ENCODE measurements at places on chromosomes 5 and 9.

GRCh38 chr9:95509851-95510708, 6.7 kb downstream of the PTCH1 start:
- no peak for DNase-seq

- no peak for DNase-seq
These were observed 90.1 kb downstream of the STARD4 start for GRCh38 chr5:111422245-111422644.

- DNase-seq = no peak
These were observed 63.4 kb upstream of the ADAMTS2 start for GRCh38 chr5:179408611-179409010.

DNA sequence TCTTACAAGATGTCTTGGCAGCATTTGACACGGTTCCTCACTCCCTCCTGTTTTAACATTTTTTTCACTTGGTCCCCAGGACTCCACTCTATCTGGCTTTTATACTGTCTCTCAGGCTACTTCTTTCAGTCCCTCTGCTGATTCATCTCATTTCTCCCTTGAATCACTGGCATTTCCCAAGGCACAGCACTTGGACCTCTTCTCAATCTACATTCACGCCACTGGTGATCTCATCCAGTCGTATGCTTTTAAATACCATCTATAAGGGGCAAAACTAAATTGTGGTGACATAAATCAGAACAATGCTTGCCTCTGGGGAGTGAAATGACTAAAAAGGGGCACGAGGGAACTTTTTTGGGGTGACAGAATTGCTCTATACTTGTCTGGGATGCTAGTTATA, 47.1 kb downstream of the MAPKAP1 start:
- DNase-seq = no peak

GRCh38 chr5:114243281-114243971, 118.4 kb upstream of the KCNN2 start:
- no peak for DNase-seq

DNA sequence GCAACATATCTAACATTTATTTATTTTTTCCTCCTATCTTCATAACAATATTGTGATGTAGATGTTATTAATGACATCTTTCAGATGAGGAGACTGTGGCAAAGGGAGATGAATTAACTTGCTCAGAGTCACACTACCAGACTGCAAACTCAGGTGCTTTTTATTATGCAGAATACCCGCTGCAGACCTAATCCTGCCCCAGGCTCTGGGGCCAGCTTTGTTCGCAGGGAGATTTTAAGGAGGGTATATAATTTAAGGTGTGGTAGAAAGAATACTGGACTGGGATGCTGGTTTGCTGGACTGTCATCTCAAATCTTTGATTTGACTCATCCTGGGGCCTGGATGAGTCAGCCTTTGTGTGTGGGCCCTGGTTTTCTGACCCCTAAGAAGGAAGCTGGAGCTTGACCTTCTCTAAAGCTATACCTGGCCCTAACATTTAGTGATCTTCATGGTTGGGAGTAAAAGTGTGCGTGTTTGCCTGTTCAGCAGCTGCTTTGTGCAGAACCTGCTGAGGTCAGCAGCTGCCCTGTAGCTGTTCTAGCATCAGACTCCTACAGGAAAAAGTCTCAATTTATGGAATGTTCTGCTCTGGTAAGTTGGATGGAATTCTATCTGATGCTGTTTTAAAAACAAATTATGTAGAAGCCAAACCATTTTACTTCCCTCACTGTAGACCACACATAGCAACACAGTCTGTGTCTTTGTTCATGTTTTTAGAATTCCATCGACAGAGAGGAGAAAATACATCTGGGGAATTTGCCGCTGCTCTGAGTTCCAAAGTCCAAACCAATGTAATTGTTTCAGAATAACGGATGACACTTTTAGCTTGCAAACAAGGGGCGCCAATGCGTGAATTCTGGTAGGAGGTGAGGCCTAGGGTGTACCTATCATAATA, 4.5 kb downstream of the SLC36A1 start:
- DNase-seq = no peak

GRCh38 chr5:156330141-156330870, 3.3 kb downstream of the SGCD start:
- no peak for DNase-seq

DNA sequence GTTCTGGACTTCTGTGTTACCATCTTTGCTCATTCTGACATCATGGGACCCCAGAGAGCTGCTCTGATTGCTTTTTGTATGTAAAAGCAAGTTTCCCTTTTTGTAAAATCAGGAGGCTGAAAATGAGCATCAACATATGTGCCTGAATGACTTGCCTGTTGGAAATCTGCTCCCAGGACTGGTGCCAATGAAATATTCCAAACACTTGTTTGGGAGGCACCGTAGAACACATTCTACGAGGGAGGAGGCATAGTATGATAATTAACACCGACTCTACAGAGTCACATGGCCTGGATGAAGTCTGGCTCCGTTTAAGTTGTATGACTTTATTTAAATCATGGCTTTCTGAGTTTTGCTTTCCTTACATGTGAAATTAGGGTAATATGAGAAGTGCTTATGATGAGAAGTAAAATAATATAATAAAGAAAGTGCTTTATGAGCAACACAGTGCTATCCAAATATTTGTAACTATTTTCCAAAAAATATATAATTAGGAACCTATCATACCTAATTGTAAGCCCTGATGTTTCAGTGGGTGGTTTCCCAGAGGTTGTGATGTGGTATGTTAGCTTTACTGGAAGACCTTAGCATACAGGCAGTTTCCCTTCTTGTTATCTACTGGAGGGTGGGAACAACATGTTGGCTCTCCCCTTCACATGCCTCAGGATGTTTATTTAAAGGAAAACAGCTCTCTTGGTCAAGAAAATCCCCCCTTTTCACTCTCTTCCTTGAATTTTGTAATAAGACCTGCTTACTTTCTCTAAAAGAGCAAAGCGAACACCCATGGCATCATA, 238.1 kb downstream of the FBXL7 start:
- DNase-seq = no peak

DNA sequence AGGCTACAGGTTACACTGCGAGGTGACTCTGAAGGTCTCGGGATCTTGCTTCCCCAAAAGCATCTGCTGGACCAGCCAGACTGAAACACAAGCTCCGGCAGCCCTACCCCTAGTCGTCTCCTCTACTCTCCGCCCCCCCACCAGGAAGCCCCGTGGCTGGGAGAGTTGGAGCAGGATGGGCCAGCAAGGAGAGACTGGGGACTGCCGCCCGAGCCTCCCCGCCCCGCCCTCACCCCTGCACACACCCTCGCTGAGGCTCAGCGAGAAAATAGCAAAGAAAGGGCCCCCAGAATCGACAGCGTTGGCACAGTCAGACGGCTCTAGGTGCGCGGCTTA, 1.3 kb downstream of the TRIM7 start:
- DNase-seq = no peak

- DNase-seq = no peak
These were observed 68.1 kb upstream of the MRPS30 start for GRCh38 chr5:44740660-44741059.

- DNase-seq = no peak
These were observed 125.2 kb upstream of the CDH18 start for GRCh38 chr5:20113031-20113715.

DNA sequence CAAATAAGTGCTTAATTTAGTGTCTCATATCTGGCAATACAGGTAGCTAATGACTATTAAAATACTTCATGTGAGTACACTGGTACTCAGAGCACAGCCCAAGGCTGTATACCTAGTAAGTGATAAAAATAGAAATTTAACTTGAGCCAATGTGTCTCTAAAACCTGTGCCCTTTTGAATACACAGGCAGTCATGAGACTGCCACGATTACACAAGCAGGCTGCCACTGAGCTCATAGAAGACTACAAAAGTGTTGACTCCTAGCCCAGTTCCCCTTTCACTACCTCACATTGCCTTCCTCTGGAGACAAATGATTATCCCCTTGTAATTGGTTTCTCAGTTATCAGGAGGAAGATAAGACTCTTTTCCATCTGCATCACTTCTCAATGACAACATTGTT, 66.3 kb upstream of the PAPPA start:
- DNase-seq = no peak

- DNase-seq = no peak
These were observed 17.3 kb upstream of the SMAD5 start for GRCh38 chr5:136115183-136115865.

DNA sequence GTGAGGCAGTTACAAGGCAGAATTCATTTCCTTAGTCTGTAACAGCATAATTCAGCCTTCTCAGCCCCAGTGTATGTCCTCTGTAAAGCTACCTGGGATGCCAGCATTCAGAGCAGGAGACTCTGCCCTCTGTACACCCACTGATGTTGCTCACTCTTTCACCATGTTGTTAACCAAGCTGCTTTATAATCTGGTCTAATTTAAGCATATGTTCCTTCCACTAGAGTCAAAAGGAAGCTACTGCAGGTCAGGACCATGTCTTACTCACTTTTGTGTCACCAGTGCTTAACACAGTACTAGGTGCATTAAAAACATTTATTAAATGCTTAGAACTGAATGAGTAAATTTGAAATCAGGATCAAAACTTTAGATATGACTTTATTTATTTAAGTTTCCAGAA, 185.6 kb downstream of the FBXL17 start:
- no peak for DNase-seq

DNA sequence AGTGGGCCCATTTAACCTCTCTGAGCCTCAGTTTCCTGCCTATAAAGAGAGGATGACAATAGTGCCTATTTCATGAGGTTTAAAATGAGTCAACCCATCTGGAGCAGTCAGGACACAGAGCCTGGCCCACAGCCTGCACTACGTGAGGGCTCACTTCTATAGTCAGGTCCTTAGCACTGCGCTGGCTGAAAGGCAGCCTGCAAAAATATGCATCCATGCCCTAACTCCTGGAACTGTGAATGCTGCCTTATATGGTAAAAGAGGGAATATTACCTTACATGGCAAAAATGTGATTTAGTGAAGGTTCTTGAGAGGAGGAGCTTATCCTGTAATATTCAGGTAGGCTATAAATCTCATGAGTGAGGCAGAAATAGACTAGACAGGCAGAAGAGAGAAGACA, 98.5 kb downstream of the GABBR2 start:
- DNase-seq = no peak

DNA sequence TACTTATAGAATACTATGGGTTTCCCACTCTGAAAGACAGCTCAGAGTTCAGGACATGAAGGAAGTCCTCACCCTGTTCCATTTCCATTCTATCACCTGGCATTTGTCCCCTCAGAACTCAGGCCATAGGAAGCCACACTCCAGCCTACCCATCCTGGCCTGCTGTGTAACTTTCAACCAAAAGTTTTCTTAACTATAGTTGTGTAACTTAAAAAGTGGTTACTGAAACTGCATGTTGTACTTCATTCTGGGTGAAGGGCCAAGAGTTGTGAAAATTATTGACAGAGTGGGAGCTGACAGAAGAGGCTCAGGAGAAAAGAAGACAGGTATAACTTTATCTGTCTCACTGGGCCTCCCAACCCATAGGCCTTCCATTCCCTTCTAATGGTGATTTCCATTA, 212.5 kb downstream of the RAB3C start:
- DNase-seq = no peak

DNA sequence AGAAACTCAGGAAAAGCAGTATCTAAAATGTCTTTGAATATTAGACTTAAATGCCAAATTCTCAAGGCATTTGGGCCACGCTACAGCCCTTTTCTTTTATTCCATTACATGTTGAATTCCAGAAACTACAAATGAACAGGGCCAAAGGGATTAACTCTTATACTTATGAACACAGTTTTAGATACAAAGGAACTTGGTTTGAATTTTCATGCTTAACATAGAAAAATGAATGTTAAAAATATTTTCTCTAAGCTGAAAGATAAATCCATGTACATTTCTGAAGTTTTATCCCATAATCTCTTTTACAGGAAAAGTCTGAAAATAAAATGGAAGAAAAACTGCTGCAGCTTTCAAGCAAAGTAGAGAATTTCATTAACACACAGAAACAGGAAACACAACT, 56.8 kb downstream of the FAM81B start:
- no peak for DNase-seq

DNA sequence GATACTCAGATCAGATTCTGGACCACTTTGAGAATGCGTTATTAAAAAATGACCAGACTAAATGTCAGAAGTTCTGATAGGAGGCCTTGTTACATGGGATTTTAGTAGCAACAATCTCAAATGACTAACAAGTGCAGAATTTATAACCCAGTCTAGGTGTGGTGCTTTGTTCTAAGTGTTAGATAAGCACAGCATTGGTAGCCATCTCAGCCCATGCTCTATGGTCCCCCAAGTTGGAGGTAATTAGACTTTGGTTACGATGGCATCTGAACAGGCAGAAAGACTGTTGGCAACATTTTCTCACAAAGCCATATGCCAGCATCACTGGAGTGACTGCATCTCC, 140.4 kb upstream of the RPS23 start:
- DNase-seq = no peak

DNA sequence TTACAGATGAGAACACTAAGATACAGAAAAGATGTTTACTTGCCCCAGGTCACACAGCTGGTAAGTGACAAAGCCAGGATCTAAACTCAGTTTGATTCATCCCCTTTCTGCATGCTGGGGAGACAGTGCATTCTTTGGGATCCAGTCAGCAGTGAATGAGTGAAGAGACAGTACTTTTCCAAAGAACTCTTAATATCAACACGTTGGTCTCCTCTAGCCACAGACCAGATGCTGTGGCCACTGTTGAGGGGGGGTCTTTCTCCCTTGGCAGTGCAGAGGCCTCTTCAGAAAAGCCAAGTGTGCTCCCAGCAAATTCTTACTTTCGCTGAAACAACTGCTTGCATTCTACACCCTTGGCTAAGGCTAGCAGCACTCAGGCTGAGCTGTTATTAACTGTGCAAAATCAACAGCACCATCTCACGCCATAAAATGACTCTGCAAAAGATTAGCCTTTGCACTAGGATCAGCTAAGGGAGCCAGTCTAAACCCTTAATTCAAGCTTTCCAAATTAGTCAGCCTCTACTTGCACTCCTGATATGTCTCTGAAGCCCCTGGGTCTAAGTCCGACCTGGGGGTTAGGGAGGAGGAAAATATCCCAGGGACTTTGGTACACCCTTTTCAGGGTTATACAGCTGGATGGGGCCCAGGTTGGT, 4.8 kb upstream of the TMEM171 start:
- no peak for DNase-seq

- DNase-seq = no peak
These were observed 77.7 kb downstream of the C9orf152 start for GRCh38 chr9:110130211-110130610.

DNA sequence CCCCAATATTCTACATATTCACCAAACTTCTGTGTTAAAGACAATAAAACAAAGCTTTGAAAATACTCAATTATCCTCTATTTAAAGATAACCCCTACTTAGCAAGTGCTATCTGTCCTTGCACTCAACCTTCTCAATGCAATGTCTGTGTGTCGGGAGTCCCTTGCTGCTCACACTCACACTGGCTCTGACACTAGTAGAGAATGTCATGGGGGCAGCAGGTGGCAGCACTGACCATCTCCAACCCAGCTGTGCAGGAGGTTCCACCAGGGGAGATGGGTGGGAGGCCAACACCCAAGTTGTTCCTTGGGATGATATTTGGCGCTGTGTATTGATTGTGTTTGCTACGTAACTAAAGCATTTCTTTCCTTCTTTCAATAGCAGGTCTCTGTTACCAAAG, 59.4 kb upstream of the SIMC1 start:
- DNase-seq = no peak

DNA sequence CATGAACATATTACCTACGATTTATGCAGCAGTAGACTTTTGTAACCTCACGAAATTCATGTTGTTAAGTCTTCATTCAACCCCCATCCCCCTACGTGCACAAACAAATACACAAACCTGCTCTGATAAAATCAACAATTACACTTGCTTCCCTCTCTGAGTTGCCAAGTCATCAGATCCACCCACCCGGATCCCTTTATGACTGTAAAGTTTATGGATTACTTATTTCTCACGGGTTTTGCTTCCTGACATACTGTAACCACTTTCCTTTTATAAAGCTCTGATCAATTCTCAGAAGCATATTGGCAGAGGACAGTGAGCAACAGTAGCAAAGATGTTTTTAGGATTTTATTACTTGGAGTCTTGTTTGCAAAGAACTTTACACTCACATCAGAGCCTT, 70.5 kb downstream of the MLLT3 start:
- no peak for DNase-seq

Data from stimulated activated CD4-positive, alpha-beta T cell treated with anti-CD3 and anti-CD28 coated beads, TNF-alpha, amount 100 ng/mL, for 4 hours (primary cell).